ENCODE measurements at places on chromosomes 1 and 21. TPM values are rescaled to one million over a fixed set of nuclear protein-coding genes. Genes with fewer than 3 reads are reported as not detected.

COL11A1 gene
- total RNA-seq: not detected

PRDM16 gene
- not detected for total RNA-seq

HP1BP3 gene
- total RNA-seq: 209 TPM

SPATA45 gene
- not detected for total RNA-seq

RAP1GAP gene
- total RNA-seq: 1.1 TPM

NMNAT2 gene
- total RNA-seq: not detected

- no peaks in the 10 kb centered on the region for H3K36me3 ChIP-seq
- H3K4me3 ChIP-seq: no peak overlapping the region
- DNase-seq: no peak
- H3K27ac ChIP-seq: no peak overlapping the region
Observed at GRCh38 chr1:170131450-170131849, 14.3 kb upstream of the NTMT2 start.

DNA sequence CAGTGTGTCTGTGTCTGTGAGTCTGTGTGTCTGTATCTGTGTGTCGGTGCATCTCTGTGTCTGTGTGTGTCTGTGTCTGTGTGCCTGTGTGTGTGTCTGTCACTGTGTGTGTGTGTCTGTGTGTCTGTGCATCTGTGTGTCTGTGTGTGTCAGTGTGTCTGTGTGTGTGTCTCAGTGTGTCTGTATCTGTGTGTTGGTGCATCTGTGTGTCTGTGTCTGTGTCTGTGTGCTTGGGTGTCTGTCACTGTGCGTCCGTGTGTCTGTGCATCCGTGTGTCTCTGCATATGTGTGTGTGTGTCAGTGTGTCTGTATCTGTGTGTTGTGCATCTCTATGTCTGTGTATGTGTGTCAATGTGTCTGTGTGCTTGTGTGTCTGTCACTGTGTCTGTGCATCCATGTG, 44.7 kb upstream of the POFUT2 start:
- DNase-seq: no peak
- H3K27me3 ChIP-seq: peaks cover 2% of the 10 kb centered on the region
- H3K4me1 ChIP-seq: no peaks in the 10 kb centered on the region
- no peaks in the 10 kb centered on the region for H3K36me3 ChIP-seq
- H3K4me3 ChIP-seq: no peak overlapping the region

DNA sequence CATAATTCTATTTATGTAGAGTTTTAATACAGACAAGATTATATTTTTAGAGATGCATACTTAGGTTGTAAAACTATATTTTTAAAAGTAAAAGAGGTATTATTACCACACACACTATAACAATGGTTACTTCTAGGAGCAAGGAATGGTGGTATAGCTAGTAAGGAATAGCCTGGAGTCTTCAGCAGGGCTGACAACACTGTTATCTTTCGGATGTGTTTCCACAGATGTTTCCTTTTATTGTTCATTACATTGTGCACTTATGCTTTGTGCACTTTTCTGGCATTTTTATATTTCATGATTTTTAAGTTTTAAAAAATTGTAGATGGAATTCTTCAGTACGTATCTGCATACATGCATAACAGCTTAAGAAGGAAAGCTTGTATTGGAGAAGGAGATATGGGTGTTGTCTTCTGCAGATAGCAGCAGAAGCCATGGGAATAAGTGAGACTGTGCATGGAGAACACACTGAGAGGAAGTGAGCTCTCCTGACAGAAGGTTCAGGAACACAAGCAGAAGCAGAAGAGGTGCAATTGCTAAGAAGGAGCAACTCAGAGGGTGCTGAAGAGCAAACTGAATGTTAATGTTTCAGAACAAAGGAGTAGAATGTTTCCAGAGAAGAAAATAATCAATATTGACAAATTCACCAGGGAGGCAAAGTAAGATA, 91.8 kb downstream of the UCHL5 start:
- H3K4me3 ChIP-seq: no peak overlapping the region
- H3K27ac ChIP-seq: no peak overlapping the region
- H3K27me3 ChIP-seq: no peaks in the 10 kb centered on the region
- DNase-seq: no peak
- H3K36me3 ChIP-seq: no peaks in the 10 kb centered on the region
- peaks cover 5% of the 10 kb centered on the region for H3K4me1 ChIP-seq

DNA sequence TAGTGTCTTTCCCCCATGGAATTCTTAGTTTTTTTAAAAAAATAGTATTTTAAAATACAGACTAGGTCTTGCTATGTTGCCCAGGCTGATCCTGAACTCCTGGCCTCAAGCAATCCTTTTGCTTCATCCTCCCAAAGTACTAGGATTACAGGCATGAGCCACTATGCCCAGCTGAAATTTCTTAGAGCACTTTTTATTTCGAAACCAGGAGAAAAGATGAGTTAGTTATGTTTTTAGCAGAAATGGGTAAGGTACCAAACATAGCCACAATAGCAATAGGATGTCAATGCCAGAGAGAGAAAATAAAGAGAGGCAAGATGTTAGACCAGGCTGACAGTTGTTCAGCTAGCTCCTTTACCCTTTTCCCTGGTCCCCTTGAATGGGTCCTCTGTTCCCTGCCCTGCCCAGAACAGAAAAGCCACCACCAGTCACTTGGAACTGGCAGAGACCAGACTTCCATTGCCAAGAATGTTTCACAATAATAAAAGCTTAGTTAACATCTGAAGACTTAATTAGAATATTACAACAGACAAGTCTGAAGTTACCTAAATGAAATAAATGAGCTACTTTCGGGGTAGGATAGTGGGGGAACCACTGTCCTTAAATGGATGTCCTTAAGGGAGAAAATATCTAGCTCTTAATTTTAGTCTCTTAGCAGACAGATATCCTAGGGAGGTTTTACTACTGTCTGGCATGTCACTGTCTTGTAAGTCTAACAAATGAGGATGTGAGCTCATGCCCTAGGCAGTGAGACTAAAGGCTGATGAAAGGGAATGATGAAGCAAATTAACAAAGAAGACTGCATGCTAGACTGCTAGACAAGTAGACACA, 54.3 kb downstream of the ABL2 start:
- no peak overlapping the region for H3K27ac ChIP-seq
- H3K4me3 ChIP-seq: no peak overlapping the region
- DNase-seq: no peak
- H3K4me1 ChIP-seq: peaks cover 2% of the 10 kb centered on the region

DNA sequence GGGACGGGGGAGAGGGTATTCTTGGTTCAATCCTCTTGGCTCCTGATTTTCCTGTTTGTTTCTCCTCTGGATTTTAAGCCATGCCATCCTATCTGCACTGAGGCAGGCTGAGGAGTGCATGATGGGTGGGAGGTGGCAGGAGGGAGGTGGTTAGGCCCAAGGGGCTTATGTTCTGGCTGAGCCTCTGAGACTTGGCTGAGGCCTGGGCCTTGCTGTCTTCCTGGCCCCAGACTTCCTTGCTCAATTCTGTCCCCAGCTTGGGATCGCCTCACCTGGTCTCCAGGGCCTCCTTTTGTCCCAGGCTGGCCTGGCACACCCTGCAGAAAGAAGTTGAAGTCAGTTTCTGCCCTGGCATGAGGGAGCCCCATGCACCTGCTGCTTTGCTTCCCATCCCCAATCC, 11.2 kb downstream of the COL9A2 start:
- H3K4me1 ChIP-seq: no peaks in the 10 kb centered on the region
- H3K36me3 ChIP-seq: no peaks in the 10 kb centered on the region
- no peak overlapping the region for H3K27ac ChIP-seq
- H3K4me3 ChIP-seq: no peak overlapping the region

DNA sequence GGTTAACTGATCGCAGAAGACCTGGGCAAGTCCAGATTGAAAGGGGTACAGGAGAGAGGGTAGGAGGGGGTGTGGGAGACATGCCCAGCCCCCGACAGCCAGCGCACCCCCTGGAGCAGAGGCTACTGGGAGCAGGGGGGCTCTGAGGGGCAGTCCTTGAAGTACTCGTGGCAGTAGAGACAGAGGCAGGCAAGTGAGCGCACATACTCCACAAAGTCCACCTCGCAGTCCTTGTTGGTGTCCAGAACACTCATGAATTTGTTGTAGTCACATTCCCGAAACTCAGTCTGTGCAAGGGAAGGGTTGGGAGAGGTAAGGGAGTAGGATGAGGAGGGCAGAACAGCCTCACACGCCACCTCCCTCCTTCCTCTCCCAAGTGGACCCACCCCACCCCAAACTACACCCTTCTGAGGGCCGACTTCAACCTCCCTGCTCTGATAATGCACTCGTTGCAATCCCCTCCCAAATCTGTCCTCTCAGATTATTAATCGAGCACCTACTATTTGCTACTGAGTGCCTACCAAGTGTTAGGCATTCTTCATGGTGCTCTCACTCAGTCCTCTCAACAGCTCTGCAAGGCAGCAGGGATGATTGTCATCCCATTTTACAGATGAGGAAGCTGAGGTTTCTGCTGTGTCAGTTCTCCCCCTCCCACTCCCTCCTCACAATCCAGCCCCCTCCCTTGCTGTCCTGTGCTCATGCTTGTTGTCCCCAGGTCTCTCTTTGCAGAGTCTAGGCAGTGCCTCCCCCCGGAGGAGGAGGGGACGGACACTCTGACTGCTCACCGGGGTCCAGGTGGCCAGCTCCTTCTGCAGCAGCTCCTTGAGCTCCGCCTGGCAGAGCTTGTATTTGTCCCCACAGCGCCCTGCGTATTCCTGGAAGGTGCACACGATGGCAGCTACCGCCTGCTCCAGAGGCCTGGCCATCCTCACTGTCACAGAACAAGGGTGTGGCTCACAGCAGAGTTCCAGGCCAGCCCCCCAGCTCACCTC, 1.2 kb downstream of the S100A3 start:
- peaks cover 49% of the 10 kb centered on the region for H3K4me1 ChIP-seq
- H3K4me3 ChIP-seq: no peak overlapping the region
- DNase-seq: no peak
- H3K27ac ChIP-seq: no peak overlapping the region

GRCh38 chr1:231188072-231188471, 26.2 kb downstream of the TRIM67 start:
- H3K4me3 ChIP-seq: no peak overlapping the region
- no peaks in the 10 kb centered on the region for H3K36me3 ChIP-seq
- peaks cover 26% of the 10 kb centered on the region for H3K27me3 ChIP-seq
- no peaks in the 10 kb centered on the region for H3K4me1 ChIP-seq

GRCh38 chr1:52072291-52072690, 16.2 kb downstream of the BTF3L4 start:
- H3K27ac ChIP-seq: no peak overlapping the region
- no peak overlapping the region for H3K4me3 ChIP-seq
- DNase-seq: no peak
- H3K27me3 ChIP-seq: no peaks in the 10 kb centered on the region
- H3K4me1 ChIP-seq: peaks cover 8% of the 10 kb centered on the region
- peaks cover 13% of the 10 kb centered on the region for H3K36me3 ChIP-seq

- H3K4me3 ChIP-seq: no peak overlapping the region
- H3K27me3 ChIP-seq: no peaks in the 10 kb centered on the region
- peaks cover 2% of the 10 kb centered on the region for H3K36me3 ChIP-seq
- H3K4me1 ChIP-seq: no peaks in the 10 kb centered on the region
- no peak for DNase-seq
Observed at GRCh38 chr21:46084709-46085108, 13.2 kb upstream of the COL6A2 start.

DNA sequence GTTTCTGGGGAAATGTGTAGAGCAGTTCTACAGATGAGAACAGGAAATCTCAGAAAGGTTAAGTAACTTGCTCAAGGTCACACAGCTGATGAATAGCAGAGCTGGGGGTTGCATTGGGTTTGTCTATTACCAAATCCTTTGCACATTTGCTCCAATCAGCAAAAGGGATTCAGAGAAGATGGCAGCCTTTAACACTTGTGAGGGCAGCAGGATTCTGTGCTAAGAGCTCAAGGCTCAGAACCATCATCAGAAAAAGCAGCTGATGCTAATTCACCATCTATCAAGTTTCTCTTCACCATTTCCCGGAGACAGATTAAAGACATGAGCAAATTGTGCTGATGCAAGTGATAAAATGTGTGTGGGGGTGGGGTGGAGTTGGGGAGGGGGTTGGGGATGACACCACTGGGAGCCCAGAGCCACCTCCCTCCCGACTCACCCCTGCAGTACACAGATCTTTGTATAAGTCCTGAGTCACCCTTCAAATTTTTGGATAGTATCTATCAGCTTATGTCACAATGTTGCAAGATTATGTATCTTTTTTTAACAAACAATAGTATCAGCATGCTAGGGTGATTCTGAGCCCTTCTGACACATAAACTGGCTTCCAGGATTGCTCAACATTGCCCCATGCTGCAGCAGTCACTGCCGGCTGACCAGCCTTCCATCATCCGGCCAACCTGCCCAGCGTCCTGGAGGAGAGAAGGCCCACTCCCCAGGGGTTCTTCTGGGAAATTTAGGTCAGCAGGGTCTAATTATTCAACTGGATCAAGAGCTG, 2.8 kb upstream of the SPSB1 start:
- peak; percentile 64 for DNase-seq
- H3K27ac ChIP-seq: peak overlapping the region; percentile 54

DNA sequence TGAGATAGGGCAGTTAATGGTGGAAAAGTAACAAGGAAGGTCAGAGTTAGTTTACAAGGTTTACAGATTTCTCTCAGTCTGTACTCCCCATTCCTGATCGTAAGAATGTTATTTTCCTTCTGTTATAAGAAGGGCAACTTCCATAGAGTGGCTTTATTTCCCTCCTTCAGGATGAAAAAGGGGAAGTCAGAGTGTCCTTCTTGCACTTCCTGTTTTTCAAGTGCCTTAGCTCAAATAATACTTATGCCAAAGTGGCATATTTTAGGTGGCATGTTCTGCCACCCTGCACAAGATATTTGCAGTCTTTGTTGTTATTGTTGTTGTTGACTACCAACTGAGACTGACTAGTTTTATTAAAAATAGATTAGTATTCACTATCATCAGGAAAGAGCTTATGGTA, 730.7 kb upstream of the ADGRL4 start:
- no peaks in the 10 kb centered on the region for H3K27me3 ChIP-seq
- no peak overlapping the region for H3K27ac ChIP-seq
- no peak overlapping the region for H3K4me3 ChIP-seq
- DNase-seq: no peak
- H3K4me1 ChIP-seq: no peaks in the 10 kb centered on the region

- H3K36me3 ChIP-seq: no peaks in the 10 kb centered on the region
- no peak overlapping the region for H3K27ac ChIP-seq
- DNase-seq: no peak
- H3K4me3 ChIP-seq: no peak overlapping the region
- no peaks in the 10 kb centered on the region for H3K4me1 ChIP-seq
- peaks cover 6% of the 10 kb centered on the region for H3K27me3 ChIP-seq
Observed at GRCh38 chr1:7587773-7588456, 183.2 kb upstream of the VAMP3 start.

DNA sequence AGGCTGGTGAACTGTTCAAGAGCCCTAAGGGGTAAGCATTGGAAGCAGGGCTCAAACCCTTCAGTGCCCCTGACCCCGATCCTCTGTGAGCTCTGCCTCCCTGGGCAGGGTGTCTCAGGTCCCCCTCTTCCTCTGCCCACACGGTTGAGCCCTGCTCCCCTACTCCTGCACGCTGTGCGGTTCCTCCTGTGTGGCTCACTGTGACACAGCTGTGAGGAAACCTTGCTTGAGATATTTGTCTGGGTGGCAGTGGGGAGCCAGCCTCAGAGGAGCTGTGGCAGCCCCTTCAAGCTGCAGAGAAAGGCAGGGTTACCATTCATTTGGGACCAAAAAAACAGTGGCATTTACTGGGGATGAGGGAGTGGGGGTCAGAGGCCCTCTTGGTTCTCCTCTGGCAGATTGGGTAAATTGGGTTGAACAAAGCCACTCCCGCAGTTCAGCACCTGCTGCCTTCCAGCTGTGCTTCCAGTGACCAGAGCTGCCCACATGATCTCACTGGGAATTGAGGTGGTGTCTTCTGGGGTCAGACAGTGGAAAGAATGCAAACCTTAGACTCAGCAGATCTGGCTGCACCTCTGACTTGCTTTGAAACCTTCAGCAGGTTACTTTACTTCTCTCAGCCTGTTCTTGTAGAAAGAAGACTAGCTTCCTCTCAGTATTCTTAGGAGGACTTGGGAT, 60.6 kb upstream of the CD1D start:
- H3K36me3 ChIP-seq: no peaks in the 10 kb centered on the region
- peaks cover 54% of the 10 kb centered on the region for H3K27me3 ChIP-seq
- no peak for DNase-seq
- H3K4me1 ChIP-seq: peaks cover 3% of the 10 kb centered on the region
- H3K27ac ChIP-seq: no peak overlapping the region
- no peak overlapping the region for H3K4me3 ChIP-seq

Measured in activated CD4-positive, alpha-beta memory T cell treated with anti-CD3 and anti-CD28 coated beads for 36 hours (primary cell).